ENCODE measurements at places on chromosomes 3 and 15. TPM values are rescaled to one million over a fixed set of nuclear protein-coding genes. Genes with fewer than 3 reads are reported as not detected.

The FGD5 gene
- 0.11 TPM for total RNA-seq

The CYP11A1 gene
- total RNA-seq, result 0.29 TPM

The ARNT2 gene
- not detected for total RNA-seq

The KNL1 gene
- total RNA-seq, result 25.7 TPM

The CASR gene
- 0.13 TPM for total RNA-seq

DNA sequence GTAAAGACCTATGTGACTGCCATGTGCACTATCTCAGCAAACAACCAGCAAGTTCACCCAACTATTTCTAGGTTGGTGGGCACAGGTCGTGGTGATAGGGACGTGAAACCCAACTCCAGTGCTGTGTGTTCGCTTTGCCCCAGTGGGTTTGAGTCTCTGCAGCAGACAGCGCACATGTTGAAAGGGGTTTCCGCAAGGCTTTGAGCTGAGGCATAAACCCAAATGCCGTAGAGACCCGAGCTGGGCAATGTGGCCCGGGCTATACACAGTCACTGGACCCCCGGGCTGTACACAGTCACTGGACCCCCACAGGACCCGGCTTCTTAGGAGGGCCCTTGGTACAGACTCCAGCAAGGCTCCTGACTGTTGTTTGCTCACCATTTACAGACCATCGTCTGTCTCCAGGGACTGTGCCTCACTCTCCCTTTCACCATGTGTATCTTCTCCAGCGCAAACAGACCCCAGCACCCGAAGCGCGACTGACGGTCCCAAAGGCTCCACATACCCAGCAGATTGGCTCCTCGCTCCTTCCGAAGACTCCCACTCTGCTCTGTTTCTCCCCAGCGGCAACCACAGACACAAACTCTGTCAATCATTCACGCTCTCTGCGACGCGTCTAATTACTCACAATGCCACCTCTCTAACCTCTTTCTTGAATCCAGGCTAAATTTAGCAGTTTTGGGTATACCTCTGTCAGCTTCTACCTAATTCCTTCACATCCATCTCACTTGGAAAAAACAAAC is 31.2 kb downstream of the PCSK6 start:
- H3K4me3 ChIP-seq, result no peak overlapping the region
- no peaks in the 10 kb centered on the region for H3K4me1 ChIP-seq
- no peak for DNase-seq
- peaks cover 2% of the 10 kb centered on the region for H3K27me3 ChIP-seq
- H3K36me3 ChIP-seq, result no peaks in the 10 kb centered on the region
- H3K27ac ChIP-seq, result no peak overlapping the region

GRCh38 chr3:49607796-49608195 is 53.5 kb downstream of the BSN start:
- H3K27me3 ChIP-seq, result 0 out of 2 replicates have a peak, but pooled peaks cover 3% of the 10 kb centered on the region
- no peak overlapping the region for H3K27ac ChIP-seq

DNA sequence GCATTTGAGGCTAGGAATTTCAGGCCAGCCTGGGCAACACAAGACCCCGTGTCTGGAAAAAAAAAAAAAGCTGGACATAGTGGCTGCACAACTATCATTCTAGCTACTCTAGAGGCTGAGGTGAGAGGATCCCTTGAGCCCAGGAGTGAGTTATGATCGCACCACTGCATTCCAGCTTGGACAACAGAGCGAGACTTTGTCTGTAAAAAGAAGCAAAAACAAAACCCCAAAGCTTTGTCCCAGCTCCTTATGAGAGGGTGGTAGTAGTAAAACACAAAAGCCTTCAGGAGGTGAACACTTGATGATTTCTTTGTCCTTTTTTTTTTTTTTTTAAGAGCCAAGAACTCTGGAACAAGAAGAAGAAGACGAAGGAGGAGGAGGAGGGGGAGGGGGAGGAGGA is 1.1 kb upstream of the CD200 start:
- H3K4me3 ChIP-seq, result no peak overlapping the region
- H3K27ac ChIP-seq, result no peak overlapping the region
- H3K4me1 ChIP-seq, result no peaks in the 10 kb centered on the region
- no peak for DNase-seq

DNA sequence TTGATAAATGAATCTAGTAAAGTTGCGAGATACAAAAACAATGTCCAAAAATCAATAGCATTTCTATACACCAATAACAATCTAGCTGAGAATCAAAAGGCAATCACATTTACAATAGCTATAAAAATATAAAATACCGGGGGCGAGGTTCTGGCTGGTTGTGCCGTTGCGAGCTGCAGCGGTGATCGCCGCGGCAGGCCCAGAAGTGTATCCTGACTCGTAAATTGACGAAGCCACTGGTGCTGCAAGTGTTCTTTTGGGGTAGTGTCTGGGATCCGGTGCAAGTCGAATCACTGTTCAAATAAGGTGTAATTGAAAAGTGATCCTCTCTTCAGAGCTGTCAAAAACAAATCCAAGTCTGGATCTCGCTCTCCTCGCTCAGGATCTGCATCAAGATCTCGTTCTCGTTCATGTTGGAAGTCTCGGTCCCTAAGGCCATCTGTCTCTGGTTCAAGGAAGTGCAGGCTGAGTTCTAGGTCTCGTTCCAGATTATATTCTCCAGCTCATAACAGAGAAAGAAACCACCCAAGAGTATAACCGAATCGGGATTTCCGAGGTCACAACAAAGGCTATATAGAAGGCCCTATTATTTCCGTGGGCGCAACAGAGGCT is 80.1 kb upstream of the STT3B start:
- no peaks in the 10 kb centered on the region for H3K36me3 ChIP-seq
- no peaks in the 10 kb centered on the region for H3K27me3 ChIP-seq
- no peak overlapping the region for H3K4me3 ChIP-seq
- no peak for DNase-seq
- peaks cover 25% of the 10 kb centered on the region for H3K4me1 ChIP-seq

DNA sequence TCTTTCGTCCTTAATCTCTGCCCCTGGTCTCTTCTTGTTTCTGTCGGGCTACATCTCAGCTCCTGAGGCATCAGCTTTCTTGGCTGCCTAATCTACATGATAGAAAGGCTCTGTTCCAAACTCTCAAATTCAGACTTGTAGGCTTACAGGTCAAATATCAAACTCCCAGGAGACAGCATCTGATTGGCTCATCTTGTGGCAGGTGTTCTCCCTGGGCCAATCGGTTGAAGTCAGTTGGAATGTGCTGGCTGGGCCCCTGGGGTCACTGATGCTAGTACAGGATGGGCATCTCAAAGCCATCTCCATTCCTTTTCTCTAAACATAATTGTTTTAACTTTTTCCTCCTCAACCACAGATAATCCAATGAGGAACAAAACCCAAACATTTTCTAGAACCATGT is 198.7 kb downstream of the CNTN3 start:
- no peak for DNase-seq
- H3K4me1 ChIP-seq, result no peaks in the 10 kb centered on the region
- H3K4me3 ChIP-seq, result no peak overlapping the region
- H3K27me3 ChIP-seq, result no peaks in the 10 kb centered on the region
- no peak overlapping the region for H3K27ac ChIP-seq

- H3K27me3 ChIP-seq, result no peaks in the 10 kb centered on the region
- H3K36me3 ChIP-seq, result no peaks in the 10 kb centered on the region
- H3K4me1 ChIP-seq, result no peaks in the 10 kb centered on the region
- no peak overlapping the region for H3K4me3 ChIP-seq
Measured at GRCh38 chr15:94359716-94360115, 128.4 kb downstream of the MCTP2 start.

- H3K27ac ChIP-seq, result no peak overlapping the region
- H3K4me1 ChIP-seq, result no peaks in the 10 kb centered on the region
- no peak overlapping the region for H3K4me3 ChIP-seq
Measured at GRCh38 chr15:90318591-90318990, 33.5 kb upstream of the ZNF774 start.

- H3K4me3 ChIP-seq, result no peak overlapping the region
- H3K36me3 ChIP-seq, result no peaks in the 10 kb centered on the region
- no peak for DNase-seq
- no peaks in the 10 kb centered on the region for H3K27me3 ChIP-seq
- H3K4me1 ChIP-seq, result no peaks in the 10 kb centered on the region
Measured at GRCh38 chr15:41544650-41545015, 576 bp upstream of the RPAP1 start.

GRCh38 chr15:77944002-77944867 is 133.3 kb downstream of the TBC1D2B start:
- peak overlapping the region; percentile 50 for H3K4me3 ChIP-seq
- no peaks in the 10 kb centered on the region for H3K36me3 ChIP-seq
- no peaks in the 10 kb centered on the region for H3K27me3 ChIP-seq
- H3K27ac ChIP-seq, result no peak overlapping the region
- DNase-seq, result no peak

DNA sequence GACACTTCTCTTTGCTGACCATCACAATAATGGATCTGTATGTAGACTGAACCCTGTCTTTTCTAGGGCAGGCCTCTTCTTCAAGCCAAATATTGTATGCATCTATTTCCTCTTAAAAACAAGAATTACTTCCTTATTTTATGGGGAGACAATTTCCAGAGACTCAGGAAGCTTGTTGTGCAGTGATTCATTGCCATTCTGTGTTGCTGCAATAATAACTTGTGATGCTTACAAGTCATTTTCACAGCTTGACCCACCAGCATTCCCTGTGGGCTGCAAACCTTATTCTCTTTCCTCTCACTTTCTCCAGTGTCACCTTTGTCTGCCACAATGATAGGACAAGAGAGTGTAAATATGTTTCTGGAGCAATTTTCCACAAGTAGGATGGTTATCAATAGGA is 276.7 kb upstream of the SGO1 start:
- DNase-seq, result no peak
- H3K4me3 ChIP-seq, result no peak overlapping the region
- H3K27ac ChIP-seq, result no peak overlapping the region
- no peaks in the 10 kb centered on the region for H3K27me3 ChIP-seq
- H3K36me3 ChIP-seq, result no peaks in the 10 kb centered on the region
- H3K4me1 ChIP-seq, result no peaks in the 10 kb centered on the region

DNA sequence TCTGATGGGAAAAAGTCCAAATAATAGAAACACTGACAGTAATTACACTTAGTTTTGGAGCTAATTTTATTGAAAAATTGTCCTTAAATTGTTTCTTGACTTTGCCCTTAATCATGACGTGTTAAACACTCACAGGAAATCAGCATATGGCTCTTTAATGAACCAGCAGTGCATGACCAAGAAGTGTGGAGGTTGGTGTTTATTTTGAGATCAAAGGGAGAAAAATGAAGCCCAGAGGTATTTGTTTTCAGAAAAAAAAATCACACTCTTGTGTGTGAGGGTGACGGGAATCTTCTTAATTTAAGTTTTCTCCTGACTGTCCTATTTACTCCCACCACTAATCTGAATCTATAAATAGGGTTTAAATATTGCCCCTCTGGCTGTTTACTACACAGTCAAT is 28.8 kb upstream of the SYNM start:
- peak overlapping the region; percentile 47 for H3K27ac ChIP-seq
- no peaks in the 10 kb centered on the region for H3K36me3 ChIP-seq
- H3K4me3 ChIP-seq, result peak overlapping the region; percentile 46
- H3K4me1 ChIP-seq, result peaks cover 7% of the 10 kb centered on the region

DNA sequence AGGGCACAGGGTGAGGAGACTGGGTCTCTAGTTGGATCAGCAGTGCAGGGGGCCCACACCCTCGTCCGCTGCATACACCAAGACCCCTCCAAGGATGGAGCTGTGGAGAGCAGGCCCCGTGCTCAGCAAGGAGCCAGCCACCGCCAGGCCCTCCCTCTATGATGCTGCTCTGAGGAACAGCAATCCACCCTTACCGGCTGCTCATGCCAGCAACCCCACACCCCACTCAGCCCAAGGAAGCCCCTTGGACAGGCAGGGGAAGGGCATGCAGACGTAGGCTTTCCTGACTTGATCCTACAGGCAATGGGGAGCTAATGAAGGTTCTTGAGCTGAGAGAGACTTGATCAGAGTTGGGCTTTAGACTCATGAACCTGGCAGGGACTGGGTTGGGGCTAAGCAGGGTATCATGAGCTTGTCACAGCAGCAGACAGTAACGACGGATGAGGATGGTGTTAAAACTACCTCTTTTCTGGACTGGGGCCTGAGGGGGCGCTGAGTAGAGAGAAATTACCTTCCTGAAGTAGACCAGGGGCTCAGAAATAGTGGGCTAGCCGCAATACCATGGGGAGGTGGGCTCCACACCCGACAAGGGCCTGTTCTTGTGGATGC is 50.5 kb upstream of the FGD5 start:
- no peak overlapping the region for H3K27ac ChIP-seq
- no peak for DNase-seq
- no peaks in the 10 kb centered on the region for H3K27me3 ChIP-seq
- H3K36me3 ChIP-seq, result no peaks in the 10 kb centered on the region
- H3K4me1 ChIP-seq, result no peaks in the 10 kb centered on the region

DNA sequence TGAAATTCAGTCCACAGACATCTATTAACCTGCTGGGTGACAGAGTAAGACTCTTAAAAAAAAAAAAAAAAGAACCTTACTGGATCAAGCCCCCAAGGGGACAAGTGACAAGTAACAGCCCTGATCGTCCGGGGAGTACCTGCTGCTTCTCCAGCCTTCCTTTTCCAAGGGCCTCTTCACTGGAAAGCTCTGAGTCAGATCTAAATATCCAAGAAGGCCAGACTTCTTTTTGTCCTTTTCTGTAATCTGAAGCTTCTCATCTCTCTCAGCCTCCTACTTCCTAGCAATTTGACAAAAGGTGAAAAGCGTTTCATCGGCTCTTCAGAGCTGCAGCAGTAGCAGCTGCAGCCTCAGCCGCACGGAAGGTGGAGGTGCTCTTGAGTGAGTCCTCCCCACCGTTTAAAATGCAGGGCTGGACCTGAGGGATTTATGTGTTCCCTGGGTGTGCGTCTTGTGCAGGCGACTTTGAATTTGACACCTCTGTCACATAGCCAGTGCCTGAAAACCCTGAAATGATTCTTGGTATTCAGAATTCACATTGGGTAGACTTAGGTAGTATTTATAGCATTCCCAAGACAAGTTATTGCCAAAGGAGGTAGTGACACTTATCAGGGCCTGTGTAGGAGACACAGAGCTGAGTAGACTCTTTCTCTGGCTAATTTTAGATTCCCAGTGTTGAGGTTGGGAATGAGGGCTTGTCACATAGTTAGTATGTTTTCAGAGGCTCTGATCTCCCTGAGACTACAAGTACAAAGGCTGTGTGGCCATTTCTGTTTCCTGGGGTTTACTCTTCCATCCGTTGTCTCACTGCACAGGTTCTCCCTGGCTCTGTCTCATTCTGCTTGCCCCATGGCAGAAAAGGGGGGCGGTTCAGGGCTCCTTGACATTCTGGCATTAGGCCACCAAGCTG is 291.2 kb upstream of the C2CD4B start:
- no peak overlapping the region for H3K27ac ChIP-seq
- DNase-seq, result no peak
- no peaks in the 10 kb centered on the region for H3K4me1 ChIP-seq
- no peaks in the 10 kb centered on the region for H3K27me3 ChIP-seq

GRCh38 chr3:194140520-194141414 is 4.8 kb downstream of the HES1 start:
- no peak overlapping the region for H3K27ac ChIP-seq
- peaks cover 4% of the 10 kb centered on the region for H3K27me3 ChIP-seq
- H3K4me1 ChIP-seq, result peaks cover 9% of the 10 kb centered on the region
- DNase-seq, result no peak
- peak overlapping the region; percentile 26 for H3K4me3 ChIP-seq
